Left renal pelvis (tissue), 4 donors: ENCODE measurements at places on chromosomes 11 and 22.

- DNase-seq = no peak
Observed at GRCh38 chr11:78432956-78433355, 15.3 kb upstream of the GAB2 start.

DNA sequence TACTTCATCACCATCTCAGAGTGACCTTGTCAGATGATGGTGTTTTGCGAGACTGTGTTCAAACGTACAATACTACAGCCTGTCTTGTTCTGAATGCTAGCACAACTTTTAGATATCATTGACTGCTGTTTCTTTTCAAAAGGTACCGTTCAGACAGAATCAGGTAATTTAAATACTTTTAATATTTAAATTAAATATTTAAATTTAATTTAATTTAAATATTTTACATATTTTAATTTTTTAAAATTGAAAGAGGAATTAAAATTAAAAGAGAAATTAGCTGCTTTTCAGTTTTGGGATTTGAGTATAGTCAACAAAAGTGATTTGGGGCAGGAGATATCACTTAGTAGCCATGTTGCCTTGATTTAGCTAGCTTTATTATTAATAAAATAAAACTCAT, 642.1 kb upstream of the CCDC179 start:
- no peak for DNase-seq

GRCh38 chr11:86108191-86108590, 39.3 kb upstream of the PICALM start:
- DNase-seq = no peak

- no peak for DNase-seq
Observed at GRCh38 chr11:16440136-16440535, 83.8 kb upstream of the SOX6 start.

- DNase-seq = no peak
Observed at GRCh38 chr11:131928992-131929391, 558.6 kb downstream of the NTM start.

DNA sequence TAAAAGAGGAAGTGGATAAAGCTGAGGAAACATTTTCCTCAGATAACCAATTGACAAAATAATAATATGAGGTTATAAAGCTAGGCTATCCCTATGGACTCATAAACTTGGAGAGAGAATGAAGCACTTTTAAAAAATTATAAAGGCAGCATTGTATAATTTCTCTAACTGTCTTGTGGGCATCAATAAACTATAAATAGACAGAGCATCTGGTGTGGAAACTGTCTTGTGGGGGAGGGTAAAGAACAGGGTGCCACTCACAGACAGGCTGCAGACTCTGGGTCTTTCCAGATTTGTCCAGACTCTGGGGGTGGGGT, 333.5 kb downstream of the BUD13 start:
- no peak for DNase-seq

- no peak for DNase-seq
Observed at GRCh38 chr22:23818541-23818940, 20.3 kb downstream of the DERL3 start.

GRCh38 chr11:132886335-132886734, 646.0 kb downstream of the OPCML start:
- no peak for DNase-seq

GRCh38 chr11:66346476-66347424, 679 bp downstream of the B4GAT1 start:
- no peak for DNase-seq

GRCh38 chr11:2420502-2421225, 20.1 kb downstream of the TSSC4 start:
- DNase-seq = peak; percentile 60

DNA sequence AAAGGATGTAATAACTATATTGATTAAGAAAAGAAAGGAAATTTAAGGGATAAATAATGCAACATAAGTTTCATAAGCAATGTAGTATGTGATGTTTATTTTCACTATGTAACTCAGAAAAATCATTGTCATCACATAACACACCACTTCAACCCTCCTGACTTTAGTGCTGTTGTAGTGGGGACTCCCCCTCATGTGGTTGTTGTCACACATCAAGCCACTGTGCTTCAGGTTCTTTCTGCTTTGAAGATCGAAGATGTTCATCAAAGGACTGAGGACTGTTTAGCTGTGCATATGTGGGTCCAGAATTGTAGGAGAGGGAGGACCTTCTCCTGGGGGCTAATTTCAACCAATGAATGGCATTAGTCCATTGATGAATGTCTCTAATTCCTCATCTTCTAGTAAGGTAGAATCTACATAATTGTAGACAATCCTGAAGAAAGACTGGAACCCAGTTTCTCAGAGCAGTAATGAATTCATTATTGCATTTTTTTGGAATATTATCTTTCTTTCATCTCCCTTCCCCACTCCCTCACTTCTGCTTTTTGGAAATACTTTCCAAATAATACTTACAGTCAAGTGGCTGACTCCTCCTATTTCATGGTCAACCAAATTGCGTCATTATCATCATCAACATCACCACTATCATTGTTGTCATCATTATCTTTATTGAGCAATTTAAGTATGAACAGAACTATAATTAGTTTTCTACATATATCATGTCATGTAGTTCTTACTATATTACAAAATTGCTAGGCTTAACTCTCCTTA, 9.8 kb upstream of the CARD16 start:
- DNase-seq = no peak

- DNase-seq = no peak
Observed at GRCh38 chr11:126790550-126791081, 210.0 kb downstream of the KIRREL3 start.

GRCh38 chr11:37171451-37171850, 573.4 kb upstream of the RAG2 start:
- DNase-seq = no peak

DNA sequence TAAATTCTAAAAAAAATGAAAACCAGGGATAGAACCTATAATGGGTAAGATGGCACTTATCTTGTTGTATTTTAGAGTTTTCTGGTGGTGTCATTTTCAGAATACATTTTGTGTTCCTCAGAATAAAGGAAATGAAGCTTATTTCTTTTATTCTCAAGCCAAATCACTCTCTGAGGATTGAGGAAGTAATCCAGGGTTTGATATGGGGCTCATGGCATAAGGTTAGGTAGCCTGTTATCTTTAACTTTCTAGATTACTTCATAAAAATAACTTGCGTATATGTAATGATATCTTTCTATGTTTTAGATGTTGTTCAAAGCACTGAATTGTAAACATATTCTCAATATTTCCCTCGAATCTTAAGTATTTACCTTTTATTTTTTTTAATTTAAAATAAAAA, 33.5 kb downstream of the PDE3B start:
- no peak for DNase-seq

DNA sequence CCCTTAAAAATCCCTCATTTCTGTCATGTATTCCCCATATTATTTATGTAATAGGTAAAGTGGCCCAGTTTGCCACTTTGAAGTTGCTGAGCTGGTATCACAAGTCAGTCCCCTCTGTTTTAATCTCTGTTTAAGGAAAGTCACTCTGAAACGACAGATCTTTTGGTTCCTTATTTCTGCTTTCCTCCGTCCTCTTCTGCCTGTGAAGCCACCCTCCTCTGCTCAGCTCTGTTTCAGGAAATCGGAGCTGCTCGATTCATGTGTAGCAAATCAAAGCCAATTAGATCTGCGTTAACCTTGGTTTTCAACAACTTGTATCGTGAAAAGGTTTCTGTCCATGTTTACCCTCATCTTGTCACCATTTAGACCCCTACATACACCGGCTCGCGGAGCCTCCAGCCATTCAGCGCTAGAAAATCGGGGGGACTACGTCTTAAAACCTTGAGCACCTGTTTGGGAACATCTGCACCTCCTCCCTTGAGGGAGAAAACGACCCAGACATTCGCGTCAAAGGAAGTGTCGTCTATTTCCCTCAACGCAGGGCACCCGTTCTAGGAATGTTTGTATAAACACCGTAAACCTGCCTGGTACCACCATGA, 576 bp upstream of the SC5D start:
- DNase-seq = no peak

- no peak for DNase-seq
Observed at GRCh38 chr22:37816543-37817180, 6.5 kb upstream of the GALR3 start.

GRCh38 chr22:17910561-17911311, 113.6 kb downstream of the MICAL3 start:
- no peak for DNase-seq

DNA sequence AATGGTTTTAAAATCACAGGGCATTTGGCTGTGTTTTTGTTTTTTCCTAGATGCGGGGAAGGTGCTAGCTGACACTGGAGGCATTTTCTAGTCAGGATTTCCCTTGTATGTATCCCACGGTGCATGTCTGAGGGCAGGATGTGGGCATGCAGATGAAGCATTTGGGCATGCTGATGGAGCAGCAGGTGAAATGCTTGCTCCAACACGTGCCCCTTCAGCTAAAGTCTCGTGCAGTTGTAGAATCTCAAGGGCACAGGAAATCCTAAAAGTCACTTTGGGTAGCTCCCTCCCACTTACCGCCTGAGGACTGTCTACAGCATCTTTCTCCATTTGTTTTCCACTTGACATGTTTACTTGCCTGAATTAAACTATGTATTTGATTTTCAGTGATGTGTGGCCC, 429.4 kb upstream of the B3GAT1 start:
- DNase-seq = no peak

- no peak for DNase-seq
Observed at GRCh38 chr11:104918113-104918824, 20.0 kb upstream of the CASP12 start.

- no peak for DNase-seq
Observed at GRCh38 chr11:22467248-22467647, 129.1 kb downstream of the SLC17A6 start.

DNA sequence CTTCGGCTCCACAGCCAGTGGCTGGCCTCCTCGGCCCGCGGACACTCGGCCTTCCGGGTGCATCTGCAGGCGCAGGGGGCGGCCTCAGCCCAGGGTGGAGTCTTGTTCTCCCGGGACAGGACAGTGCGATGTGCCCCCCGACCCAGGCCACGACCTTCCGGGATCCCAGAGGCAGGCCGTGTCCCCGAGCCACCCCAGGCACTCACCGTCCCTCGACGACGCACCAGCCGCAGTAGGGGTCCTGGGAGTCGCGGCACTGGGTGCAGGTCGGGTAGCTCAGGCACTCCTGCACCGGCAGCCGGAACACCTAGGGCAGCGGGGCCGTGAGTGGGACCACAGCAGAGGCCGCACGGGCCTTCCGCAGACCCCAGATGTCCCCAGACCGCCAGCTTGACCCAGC, 17.6 kb upstream of the MAPK11 start:
- no peak for DNase-seq

GRCh38 chr11:27699926-27700350, 317 bp downstream of the BDNF start:
- DNase-seq = no peak

DNA sequence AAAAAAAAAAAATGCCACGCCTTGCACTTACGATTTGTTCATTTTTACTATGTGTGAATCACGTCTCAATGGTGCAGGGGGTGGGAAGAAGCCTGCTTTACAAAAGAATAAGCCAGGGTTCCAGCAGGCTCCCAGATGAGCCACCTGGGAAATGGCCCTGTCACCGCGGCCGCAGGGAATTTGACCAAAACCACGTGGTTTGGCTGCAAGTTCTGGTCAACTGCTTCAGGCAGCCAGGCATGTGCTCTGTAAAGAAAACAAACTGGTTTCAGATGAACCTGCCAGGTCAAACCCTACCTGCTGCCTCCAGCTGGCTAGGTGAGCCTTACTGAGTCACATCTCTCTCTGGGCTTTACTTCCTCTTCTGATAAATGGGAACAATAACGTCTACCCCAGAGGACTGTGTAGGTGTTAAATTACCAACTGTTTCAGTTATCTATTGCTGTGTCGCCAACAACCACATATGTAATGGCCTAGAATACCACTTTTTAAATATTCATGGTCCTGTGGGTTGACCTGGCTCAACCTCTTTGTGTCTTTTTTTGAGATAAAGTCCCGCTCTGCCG, 30.5 kb upstream of the GCAT start:
- peak; percentile 45 for DNase-seq

DNA sequence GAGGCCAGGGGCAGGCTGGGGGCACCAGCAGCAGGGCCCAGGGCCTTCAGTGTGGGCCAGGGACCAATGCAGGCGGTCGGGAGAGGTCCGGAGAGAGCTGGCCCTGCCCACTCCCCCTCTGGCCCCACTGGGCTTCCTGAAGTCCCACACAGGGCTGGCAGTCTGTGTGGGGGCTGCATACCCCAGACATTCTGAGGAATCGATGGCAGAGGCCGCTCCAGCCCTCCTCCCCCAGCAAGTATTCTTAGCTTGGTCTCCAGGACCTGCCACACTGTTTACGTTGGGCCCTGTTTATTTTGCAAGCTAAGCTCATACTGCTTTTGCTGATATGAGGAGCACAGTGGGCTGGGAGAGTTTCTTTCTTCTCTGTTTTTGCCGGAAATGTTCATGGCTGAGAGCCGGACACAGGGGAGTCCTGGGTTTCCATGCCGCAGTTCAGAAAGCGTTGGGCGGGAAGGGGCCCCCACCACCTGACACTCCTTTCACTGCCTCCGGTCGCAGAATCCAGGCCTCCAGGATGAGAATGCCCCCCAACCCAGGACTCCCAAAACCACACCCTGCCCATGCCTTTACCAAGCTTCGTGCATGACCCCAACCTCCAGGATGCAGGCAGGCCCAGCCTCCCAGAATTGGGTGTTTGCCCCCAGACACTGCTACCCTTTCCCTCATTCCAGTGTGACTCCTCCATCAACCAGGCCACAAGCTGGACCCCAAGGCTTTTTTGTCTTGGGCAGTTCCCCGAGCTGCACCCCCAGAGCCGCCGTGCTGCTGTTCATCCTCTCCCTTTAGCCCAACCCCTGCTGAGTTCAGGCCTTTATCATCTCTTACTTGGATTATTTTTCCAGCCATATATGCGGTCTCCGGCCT, 81.8 kb upstream of the KCNQ1OT1 start:
- no peak for DNase-seq

GRCh38 chr11:13012056-13012661, 3.0 kb downstream of the RASSF10 start:
- DNase-seq = no peak

DNA sequence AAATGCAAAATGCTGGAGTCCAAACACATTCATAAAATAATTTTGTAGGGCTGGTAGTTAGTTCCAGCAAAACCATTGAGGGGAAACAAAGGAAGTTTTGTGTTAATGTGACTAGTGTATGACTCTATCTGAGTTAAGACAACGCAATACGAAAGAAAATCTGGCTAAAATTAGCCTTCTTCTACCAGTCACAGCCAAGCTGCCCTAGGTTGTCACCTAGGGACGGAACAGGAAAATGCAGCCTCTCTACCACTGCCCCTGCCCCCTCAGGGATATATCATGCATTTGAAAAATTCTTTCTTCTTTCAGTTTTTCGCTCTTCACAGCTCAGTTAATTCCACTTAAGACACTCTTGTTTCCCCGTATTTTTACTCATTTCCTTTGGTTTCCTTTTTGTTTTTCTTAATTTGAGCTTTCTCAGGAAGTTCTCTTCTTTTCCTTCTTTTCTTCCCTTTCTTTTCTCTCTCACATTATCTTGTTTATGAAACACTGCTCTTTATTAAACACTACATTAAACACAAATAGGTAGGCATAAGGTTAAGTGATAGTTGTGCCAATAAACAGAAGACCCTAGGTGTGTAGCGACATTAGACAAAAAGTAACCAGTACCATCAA, 30.6 kb downstream of the KIRREL3 start:
- no peak for DNase-seq

- DNase-seq = no peak
Observed at GRCh38 chr11:27456140-27456794, 16.3 kb downstream of the LGR4 start.
